ENCODE measurements at places on chromosomes 4 and X.

GRCh38 chr4:55745014-55745413, 74.6 kb upstream of the EXOC1L start:
- DNase-seq: no peak

GRCh38 chrX:128698573-128699181, 646.5 kb upstream of the ACTRT1 start:
- peak; percentile 85 for DNase-seq

- peak; percentile 60 for DNase-seq
Observed at GRCh38 chr4:113221990-113222389, 172.5 kb downstream of the ANK2 start.

DNA sequence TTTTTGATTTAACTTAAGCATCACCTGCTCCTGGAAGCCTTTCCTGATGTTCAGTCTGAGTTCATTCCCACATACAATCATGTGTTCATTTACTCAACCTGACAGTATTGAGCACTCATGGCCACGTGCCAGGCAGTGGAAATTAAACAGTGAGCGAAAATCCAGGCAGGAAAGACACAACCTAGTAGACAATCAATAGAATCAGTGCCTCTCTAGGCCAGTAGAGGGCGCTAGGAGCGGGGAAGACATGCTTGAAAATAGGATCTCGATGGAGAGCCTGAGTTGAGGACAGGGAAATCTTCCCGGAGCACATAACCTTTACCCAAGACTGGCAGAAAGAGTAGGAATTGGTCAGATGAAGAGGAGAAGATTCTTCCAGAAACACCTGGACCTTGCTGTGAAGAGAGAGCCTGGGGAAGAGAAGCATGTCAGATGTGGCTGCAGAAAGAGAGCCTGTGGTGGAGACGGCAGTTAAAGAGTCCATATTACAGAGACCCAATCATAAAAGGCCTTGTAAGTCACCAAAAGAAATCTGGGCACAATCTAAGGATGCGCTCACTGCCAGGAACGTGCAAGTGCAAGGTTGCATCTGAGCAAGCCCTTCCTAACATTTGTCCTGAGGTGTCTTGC, 103.5 kb downstream of the LDB2 start:
- DNase-seq: peak; percentile 69

DNA sequence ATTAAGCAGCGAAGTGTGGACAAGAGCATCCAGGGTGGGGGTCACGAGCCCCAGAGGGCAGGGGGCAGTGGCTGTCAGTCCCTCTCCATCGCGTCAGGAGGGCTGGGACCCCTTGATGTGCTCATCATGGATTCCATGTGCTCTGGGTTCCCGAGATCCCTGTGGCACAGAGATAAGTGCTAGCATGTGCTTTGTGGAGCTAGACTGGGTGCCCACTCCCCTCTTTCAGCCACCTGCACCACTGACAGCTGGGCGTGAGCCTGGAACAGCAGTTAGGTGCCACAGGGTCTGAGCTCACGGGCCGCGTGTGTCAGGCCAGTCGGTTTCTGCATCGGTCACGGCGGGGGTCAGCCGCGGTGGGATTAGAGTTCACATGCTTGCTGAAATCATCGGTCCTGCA, 24.3 kb downstream of the CPZ start:
- DNase-seq: no peak

- DNase-seq: no peak
Observed at GRCh38 chr4:39063430-39063829, 1.4 kb downstream of the KLHL5 start.

- no peak for DNase-seq
Observed at GRCh38 chr4:124535003-124535402, 177.5 kb downstream of the ANKRD50 start.

DNA sequence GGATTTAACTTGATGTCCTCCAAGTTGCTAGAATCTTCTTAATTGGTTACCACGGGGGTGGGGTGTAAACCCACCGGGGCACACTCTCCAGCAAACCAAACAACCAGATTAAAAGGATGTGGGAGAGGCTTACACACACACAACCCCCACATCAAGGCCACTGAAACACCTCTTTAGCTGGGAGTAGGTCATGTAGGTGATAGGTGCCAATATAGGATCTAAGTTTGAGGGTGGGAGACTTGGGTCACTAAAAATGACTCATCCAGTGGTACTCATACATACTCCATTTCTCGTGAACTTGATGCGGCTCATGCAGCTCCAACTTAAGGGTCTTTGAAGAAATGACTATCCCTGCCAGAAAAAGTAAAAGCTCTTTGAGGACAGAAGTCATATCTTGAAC, 20.5 kb upstream of the CD40LG start:
- no peak for DNase-seq

DNA sequence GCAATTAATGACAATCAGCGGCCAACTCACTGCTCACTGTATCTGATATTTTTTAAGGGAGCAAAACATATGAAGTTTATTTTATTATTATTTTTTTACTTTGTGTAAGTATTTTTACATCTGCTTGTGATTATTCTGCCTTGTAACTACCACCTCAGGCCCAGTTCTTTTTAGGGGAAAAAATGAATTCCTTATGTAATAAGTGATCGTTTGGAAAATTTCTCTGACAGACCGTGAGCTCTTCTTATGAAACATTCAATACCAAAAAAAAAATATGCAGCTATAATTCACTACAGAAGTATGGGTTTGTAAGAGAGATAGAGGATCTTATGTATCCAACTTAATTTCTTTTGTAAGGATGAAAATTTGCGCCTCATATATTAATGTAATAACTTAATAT, 33.5 kb upstream of the STOX2 start:
- DNase-seq: no peak

GRCh38 chr4:148787831-148788477, 345.7 kb upstream of the NR3C2 start:
- DNase-seq: no peak

DNA sequence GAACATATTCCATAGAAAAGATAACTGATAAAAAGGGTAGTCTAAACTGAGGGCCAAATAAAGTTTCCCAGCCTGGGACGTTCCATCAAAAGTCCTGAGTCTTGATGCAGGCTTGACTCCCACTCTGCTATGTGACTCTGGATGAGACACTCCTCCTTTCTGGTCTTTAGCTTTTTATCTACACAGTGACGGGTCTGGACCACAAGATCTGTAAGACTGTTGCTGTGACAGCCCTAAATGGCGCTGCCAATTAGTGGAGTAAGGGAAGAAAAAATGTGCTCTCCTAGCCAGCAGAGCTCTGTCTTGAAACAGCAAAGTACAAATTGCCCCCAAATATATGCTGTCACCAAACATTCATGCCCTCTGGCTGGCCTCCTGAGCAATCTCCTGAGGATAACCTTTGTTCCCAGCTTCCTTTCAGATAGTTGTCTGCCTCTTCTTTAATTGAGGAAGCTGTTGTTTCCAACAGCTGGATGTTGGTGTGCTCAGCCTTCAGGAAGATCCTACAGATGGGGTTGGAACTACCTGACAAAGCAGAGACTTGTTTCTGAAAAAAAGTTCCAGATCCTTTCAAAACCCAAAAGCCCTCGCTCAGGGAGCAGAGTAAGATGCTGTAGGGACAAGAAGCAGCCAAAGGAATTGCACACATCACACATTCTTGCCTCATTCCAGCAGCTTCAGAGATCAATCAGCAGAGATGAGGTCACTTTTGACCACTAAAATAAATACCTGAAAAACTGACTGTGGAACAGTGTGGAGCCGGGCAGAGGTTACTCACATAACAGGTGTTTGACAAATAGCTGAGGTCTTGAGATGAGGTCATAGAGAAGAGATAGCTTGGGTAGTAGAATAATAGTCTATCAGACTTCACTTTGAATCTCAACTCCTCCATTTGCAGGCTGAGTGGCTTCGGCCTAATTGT, 383.4 kb upstream of the FGF13 start:
- DNase-seq: no peak

- DNase-seq: no peak
Observed at GRCh38 chr4:124065936-124066335, 646.6 kb downstream of the ANKRD50 start.

- DNase-seq: no peak
Observed at GRCh38 chr4:8672486-8672885, 79.9 kb downstream of the CPZ start.

- no peak for DNase-seq
Observed at GRCh38 chr4:7330811-7331681, 103.7 kb downstream of the PSAPL1 start.

DNA sequence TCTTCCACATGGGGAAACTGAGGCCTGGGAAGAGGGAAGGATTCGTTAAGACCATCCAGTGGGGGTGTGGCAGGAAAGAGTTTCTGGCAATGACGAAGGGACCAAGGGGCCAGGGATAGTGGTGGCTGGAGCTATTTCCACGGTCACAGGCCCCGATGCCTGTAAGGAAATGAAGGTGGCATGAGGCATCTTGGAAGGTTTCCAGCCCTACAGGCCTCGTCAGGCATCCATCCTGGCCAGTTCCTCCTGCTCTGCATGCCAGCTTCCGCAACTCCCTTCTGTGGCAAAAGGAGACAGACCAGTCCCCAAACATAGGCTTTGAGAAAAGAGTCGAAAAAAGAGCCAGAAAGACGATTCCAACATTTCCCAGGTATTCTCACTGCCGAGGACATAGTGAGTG, 9.2 kb upstream of the C4orf50 start:
- no peak for DNase-seq

- DNase-seq: peak; percentile 59
Observed at GRCh38 chr4:21470535-21470934, 478.0 kb downstream of the KCNIP4 start.

GRCh38 chr4:155974476-155974749, 20.7 kb upstream of the CTSO start:
- DNase-seq: no peak

DNA sequence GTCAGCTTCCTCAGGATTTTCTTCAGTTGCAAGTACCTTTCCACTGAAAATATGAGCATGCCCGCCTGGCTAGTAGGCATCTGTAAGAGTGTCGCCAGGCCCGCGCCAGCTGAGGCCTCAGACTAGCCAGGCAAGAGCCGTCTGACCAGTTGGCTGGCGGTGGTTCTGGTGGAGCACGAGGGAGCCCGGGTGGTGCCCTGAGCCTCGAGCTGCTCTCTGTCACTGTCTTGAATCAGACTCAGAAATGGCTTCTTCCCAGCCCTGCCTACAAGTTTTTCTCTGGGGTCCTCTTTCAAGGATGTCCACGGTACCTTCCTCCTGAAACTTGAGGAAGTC, 11.9 kb downstream of the GRPEL1 start:
- DNase-seq: no peak

DNA sequence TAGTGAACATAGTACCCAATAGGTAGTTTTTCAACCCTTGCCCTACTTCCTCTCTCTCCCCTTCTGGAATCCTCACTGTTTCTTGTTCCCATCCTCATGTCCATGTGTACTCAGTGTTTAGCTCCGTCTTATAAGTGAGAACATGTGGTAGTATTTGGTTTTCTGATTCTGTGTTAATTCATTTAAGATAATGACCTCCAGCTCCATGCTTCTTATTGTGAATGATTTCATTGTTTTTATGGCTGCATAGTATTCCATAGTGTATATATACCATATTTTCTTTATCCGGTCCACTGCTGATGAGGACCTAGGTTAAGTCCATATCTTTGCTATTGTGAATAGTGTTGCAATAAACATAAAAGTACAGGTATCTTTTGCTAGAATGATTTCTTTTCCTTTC, 31.0 kb downstream of the IRF2 start:
- DNase-seq: no peak

GRCh38 chr4:184122631-184123408, 94.9 kb downstream of the ENPP6 start:
- no peak for DNase-seq

- no peak for DNase-seq
Observed at GRCh38 chr4:160563552-160564282, 1460.8 kb downstream of the RAPGEF2 start.

- no peak for DNase-seq
Observed at GRCh38 chr4:1547856-1548826, 136.0 kb downstream of the FAM53A start.

- peak; percentile 50 for DNase-seq
Observed at GRCh38 chr4:40264995-40265909, 68.4 kb downstream of the RHOH start.

DNA sequence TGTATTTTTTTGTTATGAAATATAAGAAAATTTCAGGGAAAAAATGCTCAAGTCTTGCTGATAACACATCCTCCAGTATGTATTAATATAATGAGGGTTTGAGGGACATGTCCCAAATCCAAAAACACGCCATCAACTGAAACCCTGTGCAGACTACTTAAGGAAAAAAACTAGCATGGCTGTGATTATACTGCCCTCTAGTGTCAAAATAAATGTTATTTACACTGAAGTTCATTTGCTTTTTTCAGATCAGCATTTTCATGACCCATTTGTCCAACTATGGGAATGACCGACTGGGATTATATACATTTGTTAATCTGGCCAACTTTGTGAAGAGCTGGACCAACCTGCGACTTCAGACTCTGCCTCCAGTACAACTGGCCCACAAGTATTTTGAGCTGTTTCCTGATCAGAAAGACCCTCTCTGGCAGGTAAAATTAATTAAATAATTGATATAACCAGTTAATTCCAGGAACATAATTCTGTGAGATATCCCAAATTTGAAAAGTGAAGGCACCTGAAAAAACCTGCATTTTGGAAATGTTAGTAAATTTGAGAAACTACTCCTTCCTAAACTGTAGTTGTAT, 128.5 kb downstream of the PRSS12 start:
- peak; percentile 67 for DNase-seq

DNA sequence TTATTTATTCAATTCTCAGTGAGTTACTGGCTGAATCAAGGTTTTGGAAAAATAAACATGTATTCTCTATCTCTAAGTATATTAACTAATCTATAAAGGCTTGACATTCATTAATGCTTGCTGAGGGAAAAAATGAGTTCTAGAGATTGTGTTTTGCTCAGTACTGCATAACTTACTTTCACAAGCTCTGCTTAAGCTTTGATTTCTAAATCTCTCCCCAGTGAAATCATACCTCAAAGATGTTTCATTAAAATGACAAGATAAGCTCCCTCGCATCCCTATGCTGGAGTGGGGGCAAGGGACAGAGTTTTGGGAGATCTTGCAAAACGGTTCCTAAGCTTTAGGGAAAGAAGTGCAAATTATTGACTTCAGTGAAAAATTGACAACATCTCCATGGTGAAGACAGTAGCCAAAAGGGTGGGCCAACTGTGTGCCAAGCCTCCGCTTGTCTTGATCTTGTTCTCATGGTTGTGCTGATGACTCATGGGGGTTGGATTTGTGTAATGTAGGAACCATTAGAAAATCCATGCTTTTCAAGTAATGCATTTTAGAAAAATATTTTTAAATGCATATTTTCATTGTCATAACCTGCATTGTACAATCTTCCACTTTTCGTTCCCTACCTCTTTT, 521.4 kb downstream of the RPA4 start:
- no peak for DNase-seq
